ENCODE measurements at places on chromosomes 16 and 17.

GRCh38 chr16:74729783-74730683, 29.4 kb upstream of the MLKL start:
- no peak for DNase-seq

DNA sequence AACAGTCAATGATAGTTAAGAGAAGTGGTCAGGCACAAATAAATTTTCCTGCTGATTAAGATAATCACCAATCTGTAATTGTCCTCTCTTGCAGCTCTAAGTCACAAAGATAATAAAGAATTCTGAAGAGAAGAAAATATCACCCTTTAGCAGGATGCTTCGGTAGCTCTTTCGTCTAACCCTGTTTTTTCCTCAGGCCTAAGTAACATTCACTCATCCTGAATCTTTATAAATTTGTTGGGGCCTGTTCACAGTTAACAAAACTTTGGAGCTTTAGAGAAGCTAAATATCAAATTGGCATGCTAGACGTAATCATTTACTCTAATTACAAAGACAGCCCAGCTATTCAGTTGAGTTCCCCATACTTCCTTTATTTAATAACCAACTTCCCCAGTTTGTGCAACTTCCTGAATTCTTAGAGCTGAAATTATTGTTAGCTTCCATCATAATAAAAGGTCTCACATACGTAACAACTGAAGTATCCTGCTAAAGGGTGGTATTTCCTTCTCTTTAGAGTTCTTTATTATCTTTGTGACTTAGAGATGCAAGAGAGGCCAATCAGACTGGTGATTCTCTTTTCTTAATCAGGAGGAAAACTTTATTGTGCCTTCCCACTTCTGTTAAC, 118.6 kb downstream of the TANGO6 start:
- no peak for DNase-seq

GRCh38 chr17:49022391-49022941, 25.3 kb downstream of the IGF2BP1 start:
- DNase-seq = no peak

- no peak for DNase-seq
Measured at GRCh38 chr17:78664476-78665386, 87.5 kb upstream of the DNAH17 start.

DNA sequence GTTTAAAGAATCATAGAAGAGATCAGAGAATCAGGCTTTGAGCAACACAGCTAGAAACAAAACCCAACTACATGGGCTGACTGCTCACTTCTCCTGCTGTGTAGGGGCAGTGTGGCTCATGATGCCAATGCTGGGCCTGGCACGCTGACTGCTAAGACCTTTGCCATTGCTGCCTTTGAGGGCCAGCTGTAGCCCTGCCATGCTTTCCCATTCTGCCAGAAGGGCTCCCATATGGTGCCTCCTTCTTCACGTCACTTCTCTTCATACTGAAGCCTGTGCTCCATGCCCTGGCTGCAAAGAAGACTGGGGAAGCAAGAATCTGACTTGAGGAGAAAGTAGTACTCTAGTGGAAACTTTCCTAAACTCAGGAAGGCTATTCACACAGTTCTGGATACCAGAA, 232.9 kb downstream of the UTP18 start:
- DNase-seq = no peak

GRCh38 chr17:32943647-32944191, 15.8 kb downstream of the TMEM98 start:
- DNase-seq = no peak

DNA sequence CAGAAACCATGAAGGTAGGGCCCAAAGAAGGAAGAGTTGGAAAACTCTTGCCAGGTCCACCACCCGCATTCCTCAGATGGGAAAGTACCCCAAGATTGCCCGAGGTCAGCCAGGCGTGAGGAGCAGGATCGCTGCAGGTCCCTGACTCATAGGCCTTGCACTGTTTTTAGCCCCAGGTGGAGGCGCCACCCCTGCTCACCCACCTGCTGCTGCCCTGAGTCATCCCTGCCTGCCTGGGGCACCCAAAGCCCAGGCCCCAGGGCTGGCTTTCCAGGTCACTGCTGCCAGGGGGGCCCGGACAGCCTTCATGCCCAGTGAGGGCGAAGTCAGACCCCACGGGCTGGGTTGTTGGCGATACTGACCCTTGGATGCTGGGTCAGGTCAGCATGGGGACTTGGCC, 100.9 kb downstream of the AMFR start:
- no peak for DNase-seq

- DNase-seq = no peak
Measured at GRCh38 chr17:62611292-62611691, 16.2 kb upstream of the MRC2 start.

Data from NCI-H2081 treated with DMSO at 0.1 percent for 48 hours (cell line).